ENCODE measurements at places on chromosomes 2 and 18.
A peak's percentile ranks its signal among the peaks of the same experiment; 100 is the strongest.

DNA sequence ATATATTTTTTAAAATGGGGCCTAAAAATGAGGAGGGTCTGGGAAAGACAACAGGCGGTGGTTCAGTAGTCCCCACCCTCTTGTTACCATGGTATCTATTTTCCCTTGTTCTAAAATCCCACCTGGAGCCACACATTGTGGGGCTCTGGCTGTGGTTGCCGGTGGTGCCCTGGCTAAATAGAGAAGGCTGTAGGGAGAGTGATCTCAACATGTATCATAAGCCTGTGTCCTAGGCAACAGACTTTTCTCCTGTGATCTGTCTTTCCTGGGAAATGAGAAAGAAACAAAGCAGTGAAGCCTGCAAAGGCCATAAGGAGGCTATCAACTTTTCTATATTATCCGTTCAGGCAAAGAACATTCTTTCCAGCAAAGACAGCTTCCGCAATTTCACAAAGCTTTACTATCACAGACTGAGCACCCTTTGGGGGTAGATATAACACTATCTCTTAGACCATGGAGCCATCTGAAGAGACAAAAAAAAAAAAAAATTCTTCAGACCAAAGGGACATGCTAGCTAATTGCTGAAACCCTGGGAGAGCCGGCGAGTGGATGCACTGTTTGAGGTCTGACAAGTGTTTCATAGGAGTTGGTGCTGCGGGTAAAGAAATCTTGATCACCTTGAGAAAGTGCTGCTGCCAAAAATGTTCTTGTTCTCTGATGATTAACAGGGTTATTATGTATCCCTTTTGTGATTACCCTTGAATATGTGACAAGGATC lies 879.2 kb upstream of the DDX18 start:
- no peak overlapping the region for H3K27ac ChIP-seq
- no peak for DNase-seq
- no peaks in the 10 kb centered on the region for H3K4me1 ChIP-seq
- no peak overlapping the region for H3K4me3 ChIP-seq

DNA sequence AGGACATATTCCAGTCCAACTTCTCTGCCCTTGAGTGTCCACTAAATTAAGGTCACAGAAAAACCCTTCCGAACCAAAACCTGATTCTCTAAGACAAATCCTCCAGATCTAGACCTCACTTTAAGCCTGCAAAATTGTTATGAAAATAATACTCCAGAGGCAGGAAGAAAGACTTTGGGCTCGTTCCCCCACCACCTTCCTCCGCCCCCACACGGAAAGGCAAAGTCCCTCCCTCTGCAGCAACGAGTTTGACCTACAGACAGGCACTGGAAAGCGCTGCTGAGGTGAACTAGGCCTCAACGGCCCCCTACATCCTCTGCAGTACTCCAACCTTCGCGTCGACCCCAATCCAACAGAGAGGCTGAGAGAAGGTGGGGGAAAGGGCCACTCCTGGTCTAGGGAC lies 808 bp downstream of the ATP5MC3 start:
- H3K27me3 ChIP-seq = no peaks in the 10 kb centered on the region
- peaks cover 16% of the 10 kb centered on the region for H3K4me1 ChIP-seq
- H3K36me3 ChIP-seq = peaks cover 39% of the 10 kb centered on the region
- DNase-seq = peak; percentile 19
- peak overlapping the region; percentile 49 for H3K27ac ChIP-seq

DNA sequence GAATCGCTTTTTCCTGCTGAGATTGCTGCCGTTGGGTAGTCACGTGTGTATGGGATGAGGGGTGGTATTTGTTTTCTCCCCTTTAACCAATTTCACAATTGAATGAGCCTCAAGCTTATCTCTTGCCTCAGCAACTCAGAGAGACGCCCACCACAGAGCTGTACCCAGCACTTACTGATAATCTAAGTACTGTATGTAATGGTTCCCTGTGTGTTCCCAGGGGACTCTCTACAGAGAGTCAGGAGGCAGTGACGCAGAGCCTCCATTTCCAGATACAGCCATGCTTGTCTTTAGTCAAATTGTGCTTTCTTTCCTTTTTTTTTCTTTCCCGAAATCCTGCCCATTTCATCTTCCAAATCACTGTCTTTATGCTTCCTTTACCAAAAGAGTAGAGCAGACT lies 1102.1 kb upstream of the KLHL29 start:
- no peaks in the 10 kb centered on the region for H3K4me1 ChIP-seq
- H3K36me3 ChIP-seq = no peaks in the 10 kb centered on the region
- H3K27me3 ChIP-seq = no peaks in the 10 kb centered on the region
- no peak for DNase-seq
- no peak overlapping the region for H3K4me3 ChIP-seq
- no peak overlapping the region for H3K27ac ChIP-seq

DNA sequence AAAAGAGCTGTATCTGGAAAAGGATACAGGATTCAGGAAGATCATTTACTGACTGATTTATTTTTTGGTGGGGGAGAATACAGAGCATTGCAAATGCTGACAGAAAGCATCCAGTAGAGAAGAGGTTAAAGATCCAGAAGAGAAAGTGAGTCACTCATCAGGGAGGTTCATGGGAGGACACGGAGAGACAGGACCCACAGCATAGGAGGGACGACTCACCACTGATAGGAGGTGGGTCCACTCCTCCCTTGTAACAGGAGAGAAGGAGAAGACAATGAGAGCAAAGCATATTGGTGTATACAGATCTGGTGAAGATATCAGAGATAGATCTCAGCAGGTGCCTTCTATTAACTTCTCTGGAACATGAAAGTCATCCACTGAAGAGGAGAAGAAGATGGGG lies 142.4 kb upstream of the AQP4 start:
- H3K36me3 ChIP-seq = no peaks in the 10 kb centered on the region
- no peaks in the 10 kb centered on the region for H3K27me3 ChIP-seq
- H3K4me1 ChIP-seq = no peaks in the 10 kb centered on the region
- H3K4me3 ChIP-seq = no peak overlapping the region
- H3K27ac ChIP-seq = no peak overlapping the region
- no peak for DNase-seq

- H3K36me3 ChIP-seq = no peaks in the 10 kb centered on the region
- DNase-seq = peak; percentile 7
- H3K4me3 ChIP-seq = no peak overlapping the region
- no peaks in the 10 kb centered on the region for H3K27me3 ChIP-seq
- H3K4me1 ChIP-seq = peaks cover 2% of the 10 kb centered on the region
Observed at GRCh38 chr2:236872015-236872414, 213.7 kb upstream of the COPS8 start.

- no peaks in the 10 kb centered on the region for H3K36me3 ChIP-seq
- H3K4me3 ChIP-seq = no peak overlapping the region
- H3K4me1 ChIP-seq = no peaks in the 10 kb centered on the region
- H3K27me3 ChIP-seq = no peaks in the 10 kb centered on the region
Observed at GRCh38 chr18:33157893-33158292, 282.6 kb downstream of the CCDC178 start.
